Activated T-cell treated with anti-CD3 and anti-CD28 coated beads for 24 hours (primary cell): ENCODE measurements at places on chromosomes 2 and 18.

GRCh38 chr2:177771191-177771590 is 301.4 kb downstream of the PDE11A start:
- no peak for DNase-seq

GRCh38 chr2:231181860-231182512 is 16.4 kb upstream of the ARMC9 start:
- no peak for DNase-seq

DNA sequence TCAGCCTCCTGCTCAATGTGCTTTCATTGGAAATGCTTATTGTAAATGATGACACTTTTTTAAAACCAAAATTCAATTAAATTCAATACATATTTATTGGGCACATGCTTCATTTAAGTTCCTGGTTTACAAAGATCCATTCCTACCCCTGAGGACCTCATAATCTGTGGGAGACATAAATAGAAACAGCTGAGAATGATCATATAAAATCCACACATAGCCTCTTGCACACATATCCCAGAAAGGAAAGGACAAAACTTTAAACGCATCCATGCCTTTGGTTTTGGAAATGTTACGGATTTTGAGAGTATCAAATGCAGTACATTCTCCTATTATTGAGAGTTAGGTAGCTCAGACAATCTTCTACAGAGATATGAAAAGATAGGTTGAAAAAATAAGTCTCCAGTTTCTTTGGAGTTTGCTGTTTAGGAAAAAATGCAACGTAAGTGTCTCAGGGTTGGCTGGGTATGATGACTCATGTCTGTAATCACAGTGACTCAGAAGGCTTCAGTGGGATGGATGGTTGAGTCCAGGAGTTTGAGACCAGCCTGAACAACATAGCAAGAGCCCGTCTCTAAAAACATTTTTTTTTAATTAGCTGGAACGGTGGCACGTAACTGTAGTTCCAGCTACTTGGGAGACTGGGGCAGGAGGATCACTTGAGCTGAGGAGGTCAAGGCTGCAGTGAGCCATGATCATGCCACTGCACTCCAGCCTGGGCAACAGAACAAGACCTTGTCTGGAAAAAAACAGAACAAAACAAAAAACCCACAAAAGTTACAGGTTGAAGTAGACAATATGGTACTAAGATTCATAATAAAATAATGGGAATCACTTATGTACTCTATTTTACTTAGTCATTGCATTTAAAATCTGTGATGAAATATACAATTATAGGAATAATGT is 3.9 kb upstream of the PRELID3A start:
- no peak for DNase-seq

DNA sequence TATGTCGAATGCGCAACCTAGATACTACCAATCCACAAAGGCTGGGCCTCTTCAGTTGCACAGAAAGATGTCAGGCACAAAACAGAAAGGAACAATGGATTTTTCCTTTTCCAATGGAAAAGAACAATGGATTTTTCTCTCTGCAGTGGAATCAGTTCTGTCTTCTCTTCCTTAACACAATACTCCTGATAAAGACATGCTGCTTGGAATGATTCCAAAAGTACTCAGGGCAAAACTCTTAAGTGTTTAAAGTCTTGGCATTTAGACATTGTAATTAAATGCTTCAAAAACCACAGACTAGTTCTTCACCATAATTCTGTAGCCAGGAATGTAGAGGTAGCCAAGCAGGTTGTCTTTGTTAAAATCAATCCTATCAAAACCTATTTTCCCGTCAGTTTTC is 46.7 kb upstream of the FLACC1 start:
- no peak for DNase-seq

GRCh38 chr2:21083482-21083881 is 39.6 kb upstream of the APOB start:
- DNase-seq = no peak

DNA sequence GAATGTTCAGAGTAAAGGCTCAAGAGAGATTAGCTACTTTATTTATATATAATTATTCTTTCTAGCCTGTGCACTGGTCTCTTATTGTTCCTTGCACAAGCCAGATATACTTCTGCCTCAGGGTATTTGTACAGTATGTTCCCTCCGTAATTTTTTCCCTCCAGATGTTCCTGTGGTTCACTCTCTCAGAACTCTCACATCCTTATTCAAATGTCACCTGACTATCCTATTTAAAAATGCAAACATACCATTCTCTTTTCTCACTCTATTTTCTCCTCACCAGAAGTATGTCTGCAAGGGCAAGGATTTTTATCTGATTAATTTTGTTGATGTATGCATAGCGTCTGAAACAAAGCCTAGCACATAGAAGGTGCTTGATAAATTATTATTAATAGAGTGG is 64.0 kb upstream of the CERS6 start:
- DNase-seq = no peak

- no peak for DNase-seq
These were observed 47.0 kb downstream of the PARD6G start for GRCh38 chr18:80200171-80200931.

- no peak for DNase-seq
These were observed 177.3 kb downstream of the HDAC4 start for GRCh38 chr2:239223310-239224198.

GRCh38 chr2:118669654-118670053 is 177.8 kb downstream of the EN1 start:
- no peak for DNase-seq
